Thyroid gland (tissue), 4 donors: ENCODE measurements at places on chromosomes 11 and 22. TPM values are rescaled to one million over a fixed set of nuclear protein-coding genes. Genes with fewer than 3 reads are reported as not detected.

Gene OR10A2
- not detected for total RNA-seq

Gene CADM1
- 351 TPM for total RNA-seq

Gene P2RX6
- total RNA-seq = not detected

Gene COPB1
- 148 TPM for total RNA-seq

Gene LRRC32
- 18.1 TPM for total RNA-seq

Gene CD6
- 0.40 TPM for total RNA-seq
